ENCODE measurements at places on chromosomes 6 and 20.
A peak's percentile ranks its signal among the peaks of the same experiment; 100 is the strongest.

- no peak for DNase-seq
Measured at GRCh38 chr6:135008941-135009290, 45.7 kb downstream of the HBS1L start.

- DNase-seq: no peak
Measured at GRCh38 chr6:51339108-51339507, 520.4 kb downstream of the TFAP2B start.

DNA sequence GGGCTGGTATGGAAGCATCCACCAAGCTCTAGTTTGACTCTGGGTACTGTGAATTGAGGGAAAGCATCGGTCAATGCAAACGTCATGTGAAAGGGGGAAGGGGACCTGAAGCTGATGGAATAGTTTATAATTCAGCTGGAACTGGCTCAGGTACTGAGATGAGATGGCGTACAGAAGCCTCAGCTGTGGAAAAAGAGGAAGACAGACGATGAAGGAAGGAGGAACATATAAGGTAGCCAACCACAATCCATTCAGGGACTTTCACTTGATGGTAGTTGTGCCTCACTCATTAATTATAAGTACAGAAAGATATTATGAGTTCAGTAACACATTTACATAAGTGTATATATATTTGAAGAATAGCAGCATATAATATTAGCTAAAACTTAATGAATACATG lies 2.7 kb downstream of the CALHM5 start:
- DNase-seq: no peak

- DNase-seq: no peak
Measured at GRCh38 chr6:134307870-134308269, 10.0 kb downstream of the SGK1 start.

DNA sequence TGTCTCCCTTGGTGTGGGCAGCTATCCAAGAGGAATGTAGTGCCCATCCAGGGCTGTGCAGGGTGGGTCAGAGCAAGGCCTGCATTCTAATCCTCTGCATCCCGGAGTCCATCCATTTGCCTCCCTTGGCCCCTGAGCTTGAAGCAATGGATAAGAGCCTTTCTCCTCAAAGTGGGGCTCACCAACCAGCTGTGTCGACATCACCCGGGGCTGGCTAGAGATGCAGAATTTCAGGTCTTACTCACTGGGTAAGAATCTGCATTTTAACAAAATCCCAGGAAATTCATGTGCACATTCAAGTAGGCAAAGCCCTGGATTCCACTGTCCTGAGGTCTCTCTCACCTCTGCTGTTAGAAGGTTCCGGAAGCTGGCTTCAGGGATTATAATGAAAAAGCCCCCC lies 95.3 kb downstream of the MDGA1 start:
- no peak for DNase-seq

DNA sequence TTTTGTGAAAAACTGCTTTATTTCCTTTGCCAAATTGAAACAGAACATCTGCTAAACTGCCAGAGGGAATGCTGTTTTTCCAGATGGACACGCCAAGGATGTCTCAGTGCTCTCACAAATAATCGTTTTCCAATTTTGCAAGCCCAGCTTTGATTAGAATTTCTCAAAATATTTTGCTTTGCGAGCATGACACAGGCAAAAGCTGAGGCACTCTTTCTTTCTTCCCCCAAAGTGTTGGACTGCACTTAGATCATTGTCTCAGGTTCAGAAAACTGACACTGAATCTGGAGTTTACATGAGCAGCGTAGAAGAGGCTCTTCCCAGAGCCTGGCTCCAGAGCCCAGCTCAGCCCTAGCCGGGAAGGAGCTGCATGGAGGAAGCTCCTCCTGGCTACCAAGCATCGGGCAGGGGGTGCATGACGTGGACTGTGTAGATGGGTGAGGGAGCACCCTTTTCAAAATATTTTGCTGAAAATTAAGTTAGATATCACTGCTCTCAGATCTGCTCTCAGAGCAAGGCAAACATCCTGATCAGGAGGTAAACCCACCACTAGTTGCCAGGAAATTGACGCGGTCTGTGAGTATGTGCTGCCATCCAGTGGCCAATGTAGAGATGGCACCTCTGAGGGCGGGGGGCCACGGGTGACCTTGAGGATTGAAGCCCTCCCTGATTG lies 107.5 kb downstream of the SLC22A3 start:
- peak; percentile 50 for DNase-seq

GRCh38 chr6:100163035-100163434 lies 169.0 kb upstream of the MCHR2 start:
- no peak for DNase-seq

GRCh38 chr6:1839361-1839760 lies 229.6 kb downstream of the FOXC1 start:
- DNase-seq: no peak
